ENCODE measurements at places on chromosomes 4 and X.

GRCh38 chr4:180430283-180430682 lies 1812.9 kb upstream of the TENM3 start:
- DNase-seq = no peak

DNA sequence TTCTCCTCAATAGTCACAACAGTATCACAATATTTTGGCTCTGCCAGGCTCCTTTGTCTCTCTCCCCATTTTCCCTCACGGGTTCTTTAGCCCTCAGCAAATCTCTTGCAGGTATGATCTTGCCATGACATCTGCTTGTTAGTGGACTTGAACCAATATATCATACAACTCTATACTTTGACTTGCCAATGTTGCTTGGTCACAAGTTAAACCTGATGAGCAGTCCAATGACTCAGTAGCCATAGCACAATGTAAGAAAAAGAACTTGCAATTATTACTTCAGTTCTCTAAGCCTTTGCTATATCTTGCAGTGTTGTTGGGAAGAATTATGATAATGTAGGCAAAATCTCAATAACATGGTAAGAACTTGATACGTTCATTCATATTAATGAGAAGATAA lies 174.6 kb upstream of the NRK start:
- no peak for DNase-seq

DNA sequence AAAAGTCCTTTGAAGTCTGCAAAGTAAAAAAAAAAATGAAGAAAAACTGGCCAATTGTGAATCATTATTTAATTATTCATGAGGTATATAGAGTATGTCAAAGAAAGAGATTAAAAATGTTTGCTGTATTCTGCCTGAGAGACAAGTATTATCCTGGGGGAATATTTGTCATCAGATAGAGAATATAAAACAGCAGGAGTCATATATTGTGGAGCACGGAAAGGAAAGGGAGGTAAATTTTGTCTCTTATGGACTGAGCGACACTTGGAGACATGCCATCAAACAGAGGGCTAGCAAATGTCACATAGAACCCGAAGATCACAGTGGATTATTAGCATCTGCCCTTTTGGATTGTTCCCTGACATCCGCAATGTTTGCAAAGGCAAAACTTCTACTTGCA lies 39.2 kb upstream of the FAT1 start:
- DNase-seq = no peak

DNA sequence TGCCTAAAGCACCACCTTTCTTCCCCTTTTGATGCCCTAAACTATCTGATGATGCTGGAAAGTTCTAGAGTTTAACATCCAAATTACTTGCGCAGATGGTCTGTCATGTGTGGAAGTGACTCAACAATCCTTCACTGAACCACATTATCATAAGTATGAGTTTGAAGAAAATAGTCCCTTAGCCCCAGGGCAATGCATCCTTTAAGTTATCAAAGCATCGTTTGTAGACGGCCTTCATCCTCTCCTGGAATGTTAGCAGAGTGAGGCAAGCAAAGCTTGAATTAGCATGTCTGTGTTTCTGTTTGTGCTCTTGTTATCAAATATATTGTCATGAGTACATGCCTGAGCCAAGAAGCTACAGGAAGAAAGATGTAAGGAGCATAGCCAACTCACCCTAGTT lies 570.9 kb downstream of the MID1IP1 start:
- DNase-seq = no peak

DNA sequence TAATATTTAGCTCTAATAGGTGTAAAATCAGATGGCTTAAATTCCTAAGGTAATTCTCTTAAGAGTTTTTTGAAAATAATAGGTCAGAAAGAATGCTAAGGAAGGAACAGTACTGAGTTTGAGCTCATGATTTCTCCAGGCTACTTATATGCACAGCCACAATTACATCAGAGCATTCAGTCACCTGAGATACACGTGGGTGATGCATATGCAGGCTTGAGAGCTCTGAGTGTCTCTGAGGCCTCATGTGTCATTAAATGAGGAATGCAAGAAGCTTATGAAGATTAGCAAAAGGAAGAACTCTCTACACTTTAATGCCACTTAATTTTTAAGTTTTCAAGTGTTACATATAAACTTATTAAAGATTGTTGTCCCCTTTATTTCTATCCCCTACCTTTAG lies 124.0 kb upstream of the STIM2 start:
- no peak for DNase-seq

- peak; percentile 68 for DNase-seq
Measured at GRCh38 chrX:53317365-53318069, 36.1 kb upstream of the IQSEC2 start.

- no peak for DNase-seq
Measured at GRCh38 chr4:185212581-185212980, 3.2 kb downstream of the SNX25 start.

GRCh38 chr4:11049001-11049400 lies 364.4 kb upstream of the CLNK start:
- no peak for DNase-seq

DNA sequence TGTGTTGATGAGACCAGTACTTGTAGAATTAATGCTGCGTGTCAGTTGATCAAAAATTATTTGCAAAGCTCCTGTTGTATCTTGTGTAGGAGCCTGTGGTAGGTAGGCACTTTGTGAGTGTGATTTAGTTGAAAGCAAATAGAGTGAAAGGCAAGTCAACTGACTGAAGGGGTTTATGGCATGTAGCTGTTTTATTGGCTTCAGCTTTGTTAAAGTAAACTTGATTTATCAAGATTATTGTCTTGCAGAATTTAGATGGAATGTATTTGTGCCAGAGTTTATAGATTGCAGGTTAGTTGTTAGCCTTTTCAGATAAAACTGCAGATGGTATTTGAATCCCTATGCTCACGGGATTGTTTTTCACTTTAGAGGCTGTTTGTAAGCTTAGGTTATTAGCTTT lies 128.0 kb downstream of the FRAS1 start:
- DNase-seq = no peak

DNA sequence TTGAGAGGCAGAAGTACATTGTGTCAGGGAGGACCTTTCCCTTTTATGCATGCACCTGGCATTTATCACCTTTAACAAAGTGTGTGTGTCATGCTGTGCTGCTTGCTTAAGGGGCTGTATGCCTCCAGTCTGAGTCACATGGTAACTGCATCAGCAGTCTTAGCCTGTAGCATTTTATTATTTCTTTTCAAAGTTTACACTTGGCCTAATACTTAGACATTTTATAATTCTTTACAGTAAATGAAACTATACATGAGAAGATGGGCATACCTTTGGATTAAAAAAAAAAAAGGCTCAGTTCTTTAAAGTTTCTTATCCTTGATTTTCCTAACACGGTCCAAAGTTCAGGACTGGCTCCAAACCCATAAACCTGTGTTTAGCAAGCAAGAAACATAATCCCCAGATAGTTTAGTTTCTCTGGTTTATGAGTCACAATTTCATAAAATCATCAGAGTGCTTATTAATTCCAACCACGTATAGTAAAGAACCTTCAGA lies 14.6 kb downstream of the NPNT start:
- DNase-seq = no peak

DNA sequence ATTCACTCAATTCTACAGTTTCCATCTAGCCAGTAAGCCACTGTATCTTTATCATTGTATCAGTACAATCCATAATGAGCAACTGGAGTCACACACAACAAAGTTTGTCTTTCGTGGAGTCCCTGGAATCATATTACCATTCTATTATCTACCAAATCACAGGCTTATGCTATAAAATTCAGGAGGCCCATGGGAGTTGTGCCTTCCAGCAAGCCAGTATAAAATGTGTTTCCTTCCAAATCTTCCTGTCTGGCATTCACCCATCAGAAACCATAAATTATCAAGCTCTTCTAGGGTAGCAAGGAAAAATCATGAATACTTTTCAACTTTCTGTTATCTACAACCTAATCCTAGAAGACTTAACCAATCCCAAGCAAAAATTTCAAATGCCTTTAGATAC lies 1383.3 kb upstream of the PCDH7 start:
- DNase-seq = no peak

DNA sequence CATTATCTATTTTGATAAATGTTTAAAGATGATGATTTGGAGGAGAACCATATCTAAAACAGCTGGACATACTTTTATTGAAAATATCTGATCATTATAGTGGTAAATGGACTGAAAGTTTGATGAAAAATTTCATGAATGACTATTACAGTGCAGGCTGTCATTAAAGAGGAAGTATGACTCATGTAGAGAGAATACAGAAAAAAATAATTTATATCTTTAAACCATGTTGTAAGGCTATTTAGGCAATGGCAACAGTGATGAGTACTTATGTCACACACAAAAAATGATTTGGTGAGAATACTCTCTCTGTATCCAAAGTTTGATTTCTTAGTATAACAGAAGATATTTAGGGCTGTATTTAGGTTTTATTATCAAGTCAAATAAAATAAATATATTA lies 3.9 kb upstream of the GLRB start:
- DNase-seq = no peak

DNA sequence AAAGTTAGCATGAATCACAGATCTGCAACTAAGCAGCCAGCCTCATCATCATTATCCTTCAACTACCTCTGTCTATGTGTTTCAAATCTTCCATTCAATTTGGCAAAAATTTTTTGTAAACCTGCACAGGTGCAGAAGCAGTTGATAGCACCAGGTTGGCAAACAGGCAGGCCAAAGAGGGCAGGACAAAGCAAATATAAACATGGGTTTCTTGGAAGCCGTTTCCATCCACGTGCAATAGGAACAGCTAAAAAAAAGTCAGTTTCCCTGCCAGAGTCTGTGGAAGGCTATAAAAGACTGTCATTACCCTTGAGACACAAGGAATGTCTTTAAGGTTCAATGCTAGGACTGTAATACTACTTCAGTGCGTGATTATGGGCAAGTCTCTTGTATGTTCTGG lies 253.2 kb downstream of the PDHA2 start:
- no peak for DNase-seq

DNA sequence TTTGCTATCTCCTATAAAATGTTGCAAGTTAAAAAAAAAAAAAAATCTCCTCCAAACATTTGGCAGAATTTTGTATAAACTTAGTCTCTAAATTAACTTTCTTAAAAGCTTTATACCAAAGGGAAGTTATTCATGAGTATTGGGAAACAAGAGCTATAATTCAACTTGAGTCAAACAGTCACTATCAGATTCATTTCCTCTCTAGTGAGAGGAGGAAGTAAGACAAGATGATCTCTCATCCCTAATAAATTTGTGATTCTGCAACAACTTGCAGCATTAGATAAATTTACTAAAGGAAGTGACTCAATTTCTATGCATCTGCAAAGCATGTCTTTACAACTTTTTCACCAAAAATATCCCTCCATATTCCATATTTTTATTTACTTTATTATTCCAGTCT lies 135.4 kb upstream of the GNPDA2 start:
- DNase-seq = no peak

- DNase-seq = no peak
Measured at GRCh38 chr4:176784816-176785215, 7.9 kb downstream of the VEGFC start.

DNA sequence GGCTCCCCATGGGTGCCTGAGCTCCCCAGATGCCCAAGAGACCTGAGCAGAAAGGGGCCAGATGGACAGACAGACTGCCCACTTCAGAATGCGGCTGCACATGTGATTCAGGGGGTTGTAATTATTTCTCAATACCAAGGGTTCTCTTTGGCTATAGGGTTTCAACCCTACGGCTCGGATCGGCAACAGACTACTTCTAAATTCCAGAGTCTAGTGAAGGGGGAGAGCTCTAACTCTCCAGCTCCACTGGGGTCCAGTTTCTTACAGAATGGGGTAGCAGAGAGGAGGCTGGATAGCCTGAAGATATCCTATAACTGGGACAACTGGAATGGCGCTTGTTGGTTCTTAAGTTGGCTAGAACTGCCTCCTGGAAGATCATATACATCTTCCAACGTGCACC lies 136.3 kb downstream of the MGST2 start:
- DNase-seq = no peak

All from CD4-positive, alpha-beta T cell treated with Interleukin-2 at 100 ng/mL for 4 hours (primary cell).